ENCODE measurements at places on chromosomes 7 and 10.

DNA sequence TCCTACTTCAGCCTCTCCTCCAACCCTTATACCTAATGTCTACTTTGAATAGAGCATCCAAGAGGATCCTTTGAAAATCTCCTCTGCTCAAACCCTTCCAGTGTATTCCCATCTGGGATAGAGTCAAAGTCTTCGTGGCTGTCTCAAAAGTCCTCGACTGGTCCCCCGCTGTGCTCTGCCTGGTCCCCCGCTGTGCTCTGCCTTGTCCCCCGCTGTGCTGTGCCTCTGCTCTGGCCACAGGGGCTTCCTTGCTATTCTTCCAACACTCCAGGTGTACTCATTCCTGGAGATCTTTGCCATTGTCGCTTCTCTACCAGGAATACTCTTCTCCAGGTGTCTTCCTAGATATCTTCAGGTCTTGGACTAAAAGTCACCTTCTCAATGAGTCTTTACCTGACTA, 36.1 kb upstream of the COMMD3 start:
- no peak for DNase-seq

- DNase-seq, result no peak
Observed at GRCh38 chr7:120775755-120776154, 82.2 kb downstream of the TSPAN12 start.

GRCh38 chr7:132609222-132609621, 33.0 kb upstream of the PLXNA4 start:
- no peak for DNase-seq

DNA sequence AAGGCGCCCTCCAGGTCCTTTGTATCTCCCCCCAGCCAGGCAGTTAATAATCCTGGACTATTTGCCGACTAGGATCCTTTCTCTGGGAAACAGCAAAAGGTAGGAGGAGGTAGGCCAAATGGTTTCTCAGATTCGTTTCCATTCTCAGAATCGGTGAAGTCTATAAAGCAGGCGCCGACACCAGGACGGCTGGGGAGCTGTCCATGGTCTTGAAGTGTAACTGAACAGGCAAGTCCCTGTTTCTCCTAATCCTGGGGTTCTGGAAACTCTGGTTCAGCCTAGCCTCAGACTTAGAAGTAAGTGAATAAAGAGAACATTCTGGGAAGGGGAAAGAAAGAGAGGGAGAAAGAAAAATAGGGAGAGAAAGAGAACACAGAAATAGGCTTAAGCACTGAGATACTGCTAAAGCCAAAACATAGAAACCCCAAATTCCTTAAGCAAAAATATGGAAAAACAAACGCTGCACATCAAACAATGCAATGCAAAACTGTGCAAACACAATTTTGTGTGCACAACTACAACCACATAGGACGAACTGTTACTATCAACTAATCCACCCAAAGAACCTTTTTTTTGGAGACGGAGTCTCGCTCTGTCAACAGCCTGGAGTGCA, 11.1 kb upstream of the INA start:
- DNase-seq, result peak; percentile 70

- peak; percentile 70 for DNase-seq
Observed at GRCh38 chr7:99102809-99103690, 40.9 kb downstream of the SMURF1 start.

DNA sequence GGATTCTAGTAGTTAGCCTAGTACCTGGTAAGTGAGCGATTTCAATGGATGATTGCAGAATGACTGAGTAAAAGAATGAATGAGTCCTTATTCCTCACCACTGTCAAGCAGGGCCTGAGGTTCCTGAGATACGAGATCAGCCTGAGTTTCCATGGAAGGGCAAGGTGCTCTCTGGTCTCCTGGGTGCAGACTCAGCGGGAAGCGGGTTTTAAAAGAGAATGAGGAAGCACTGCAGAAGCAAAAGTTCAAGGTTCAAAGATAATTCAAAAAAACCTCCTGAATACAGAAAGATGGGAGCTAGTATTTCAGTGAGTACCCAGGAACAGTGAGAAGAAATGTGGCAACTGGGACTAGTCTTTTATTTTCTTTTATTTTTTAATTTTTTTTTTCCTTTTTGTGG, 4.3 kb downstream of the ZNF3 start:
- no peak for DNase-seq

DNA sequence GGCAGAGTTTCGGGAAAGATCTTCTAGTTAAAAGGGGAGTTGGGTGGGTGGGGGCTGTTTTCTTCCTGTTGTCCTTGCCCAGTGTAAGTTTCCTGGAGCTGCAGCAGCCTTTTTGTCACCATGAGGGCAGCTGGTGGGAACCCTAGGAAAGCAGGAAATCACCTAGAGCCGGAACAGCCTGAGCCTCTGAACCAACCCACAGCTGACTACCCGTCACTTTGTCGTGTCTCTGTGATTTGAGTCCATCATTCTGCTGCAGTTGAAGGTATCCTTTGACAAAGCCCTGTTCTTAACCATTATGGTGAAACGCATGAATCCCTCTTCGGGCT, 1.2 kb upstream of the C10orf143 start:
- no peak for DNase-seq

DNA sequence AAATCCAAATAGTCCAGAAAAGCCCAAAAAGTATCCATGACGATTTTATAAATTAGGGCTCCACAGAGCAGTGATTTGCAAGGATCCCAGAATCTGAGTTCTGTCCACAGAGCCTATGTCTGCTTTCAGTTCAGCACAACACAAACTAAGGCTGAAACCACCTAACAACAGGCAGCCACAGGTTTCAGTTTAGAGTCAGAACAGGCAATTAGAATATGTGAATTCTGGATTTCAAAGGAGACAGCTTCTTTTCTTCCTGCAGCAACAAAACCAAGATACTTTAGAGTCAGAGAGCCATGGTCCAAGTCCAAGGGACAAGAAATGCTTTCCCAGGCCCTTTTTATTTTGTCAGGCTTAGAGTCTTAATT, 23.6 kb downstream of the IFIT3 start:
- DNase-seq, result peak; percentile 26

DNA sequence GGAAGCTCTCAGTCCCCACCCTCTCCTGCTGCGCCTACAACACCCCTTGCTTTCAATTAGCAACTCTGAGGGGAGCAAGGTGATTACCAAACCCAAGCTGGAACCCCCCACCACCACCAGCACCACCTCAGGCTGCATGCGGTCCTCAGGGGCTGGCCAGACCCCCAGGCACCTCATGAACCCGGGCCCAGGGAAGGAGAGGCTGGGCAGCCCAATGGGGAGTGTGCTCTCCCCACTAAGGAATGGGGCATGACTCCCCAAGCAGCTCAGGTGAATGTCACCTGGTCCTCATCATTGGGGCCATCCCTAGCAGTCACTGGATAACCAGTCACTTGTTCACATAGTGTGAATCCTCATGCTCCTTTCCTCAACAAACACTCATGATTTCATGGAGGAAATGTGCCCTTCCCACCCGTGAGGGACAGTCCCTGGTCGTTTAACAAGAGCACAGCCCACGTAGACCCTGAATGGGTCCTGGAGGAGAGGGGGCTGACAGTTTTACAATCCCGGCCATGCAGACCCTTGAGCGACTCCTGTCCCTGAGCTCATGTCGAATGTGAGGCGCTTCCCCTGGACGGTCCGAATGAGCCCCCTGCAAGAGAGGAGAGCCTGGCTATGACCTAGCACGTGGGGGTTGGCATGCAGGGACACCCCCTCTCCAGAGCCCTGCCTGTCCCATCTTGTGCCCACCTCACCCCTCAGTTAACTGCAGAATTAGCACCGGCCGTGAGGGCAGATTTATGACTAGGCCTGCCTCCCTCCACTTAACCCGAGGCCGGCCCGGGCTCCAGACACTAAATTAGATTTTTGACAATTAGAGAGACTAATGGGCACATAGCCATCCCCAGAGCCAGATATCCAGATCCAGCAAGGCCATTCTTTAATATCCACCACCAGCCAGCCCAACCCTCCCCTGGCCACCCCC, 29.1 kb downstream of the POLL start:
- DNase-seq, result no peak

Measured in MCF 10A (cell line).